ENCODE measurements at places on chromosomes 13 and 19.

- DNase-seq: no peak
Observed at GRCh38 chr13:112928020-112928971, 40.7 kb upstream of the MCF2L start.

GRCh38 chr13:63124863-63125262 lies 1709.2 kb upstream of the PCDH20 start:
- DNase-seq: no peak

GRCh38 chr13:35697186-35697730 lies 220.8 kb upstream of the MAB21L1 start:
- no peak for DNase-seq

- no peak for DNase-seq
Observed at GRCh38 chr13:95783747-95784146, 106.8 kb downstream of the DNAJC3 start.

GRCh38 chr13:58165617-58166016 lies 534.1 kb downstream of the PCDH17 start:
- DNase-seq: no peak

GRCh38 chr13:103066079-103066780 lies at the start of gene SLC10A2:
TSS of gene SLC10A2 (minus strand) at chr13:103066417. CDS start at chr13:103066249, 168 bp downstream.
- DNase-seq: no peak

DNA sequence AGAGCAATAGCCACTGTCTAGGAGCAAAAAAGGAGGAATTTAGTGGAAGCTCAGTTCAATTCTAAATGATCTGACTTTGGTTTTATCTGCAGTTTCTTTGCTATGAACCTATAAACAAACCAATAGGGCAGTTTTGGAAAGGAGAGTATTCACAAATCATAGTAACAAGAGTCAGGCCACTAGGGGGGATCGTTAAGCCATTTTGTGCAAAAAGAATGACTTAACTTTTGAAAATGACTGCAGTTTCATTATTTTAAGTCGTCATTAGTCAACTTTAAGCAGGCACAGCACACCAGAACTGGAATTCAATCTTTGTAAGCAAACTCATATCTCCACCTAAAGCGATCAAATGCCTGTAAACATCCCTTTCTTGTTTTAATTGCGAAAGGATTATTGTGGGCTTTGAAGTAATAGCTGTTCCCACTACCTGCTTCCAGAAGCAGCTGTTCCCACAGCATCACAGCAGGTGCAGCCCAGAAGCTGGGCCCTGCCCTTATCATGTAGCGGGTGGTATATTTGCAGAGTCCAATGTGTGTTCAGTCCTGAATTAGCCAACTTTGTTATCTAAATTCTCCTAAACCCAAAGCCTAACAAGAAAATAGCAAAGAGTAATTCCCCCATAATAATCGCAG lies 51.5 kb downstream of the SOX21 start:
- DNase-seq: no peak

DNA sequence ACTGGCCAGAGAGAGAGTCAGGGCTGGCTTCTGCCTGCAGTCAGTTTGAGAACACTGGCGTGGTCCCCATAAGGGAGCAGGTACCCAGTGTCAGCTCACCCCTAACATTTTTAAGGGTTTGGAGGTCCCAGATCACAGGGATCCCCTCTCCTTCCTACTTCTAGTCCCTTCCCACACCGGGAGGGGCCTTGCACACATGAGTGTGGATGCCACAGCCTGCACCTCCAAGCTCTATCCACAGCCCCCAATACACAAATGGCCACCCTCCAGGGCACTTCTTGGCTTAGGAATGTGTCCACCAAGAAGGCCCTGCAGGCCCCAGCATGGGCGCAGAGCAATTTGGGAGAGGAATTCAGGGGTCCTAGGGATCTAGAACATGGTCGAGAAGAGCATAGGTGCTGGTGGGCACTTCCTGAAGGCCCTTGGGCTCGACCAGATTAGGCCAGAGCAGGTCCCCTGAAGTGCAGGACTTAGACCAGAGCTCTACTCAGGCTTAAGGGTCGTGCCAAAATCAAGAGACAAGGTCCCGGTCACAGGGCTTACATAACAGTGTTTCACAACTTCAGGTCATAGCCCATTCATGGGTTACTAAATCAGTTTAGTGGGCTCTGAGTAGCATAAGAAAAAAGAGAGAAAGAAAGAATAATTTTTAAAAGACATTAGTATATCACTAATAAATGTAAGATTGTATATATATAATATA lies 16.0 kb downstream of the FXYD5 start:
- DNase-seq: no peak

DNA sequence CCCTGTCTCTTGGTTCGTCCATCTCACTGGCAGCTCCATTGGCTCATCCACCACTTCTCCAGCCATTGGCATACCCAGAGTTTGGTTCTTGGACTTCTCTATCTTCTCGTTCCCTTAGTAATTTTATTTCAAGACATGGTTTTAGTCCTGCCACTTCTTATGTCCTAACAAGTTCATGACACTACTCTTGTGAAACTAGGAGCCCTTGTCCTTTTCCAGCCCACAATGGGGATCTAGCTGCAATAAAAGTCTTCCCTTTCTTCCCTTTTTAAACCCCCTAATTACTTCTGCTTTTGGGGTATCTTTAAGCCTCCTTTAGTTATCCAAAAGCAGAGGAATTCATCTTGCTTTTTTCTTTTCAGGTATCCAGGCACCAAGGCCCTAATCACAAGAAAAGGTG lies 2.9 kb upstream of the RCBTB2 start:
- no peak for DNase-seq

- DNase-seq: peak; percentile 24
Observed at GRCh38 chr19:44447916-44448674, at the start of gene ZNF229. TSS of gene ZNF229 (minus strand) at chr19:44448472. CDS start at chr19:44442847, 5,625 bp downstream.

DNA sequence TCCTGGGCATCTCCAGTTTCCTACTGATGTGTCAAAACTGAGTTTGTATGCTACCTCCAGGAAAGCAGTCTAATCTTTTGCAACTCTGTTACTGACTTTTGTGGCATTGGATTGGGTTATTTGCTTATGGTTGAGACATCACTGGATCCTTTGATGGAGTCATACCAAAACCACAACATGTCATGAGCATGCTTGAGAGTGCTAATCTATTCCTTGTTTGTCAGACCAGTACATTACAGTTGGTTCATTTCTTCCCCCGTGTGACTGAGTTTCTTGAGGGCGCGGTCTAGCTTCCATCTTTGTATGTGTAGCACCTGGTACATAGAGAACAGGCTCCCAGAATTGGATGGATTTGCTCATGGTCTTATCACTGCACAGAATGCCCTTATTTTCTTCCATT lies 43.2 kb downstream of the SUGT1 start:
- no peak for DNase-seq

DNA sequence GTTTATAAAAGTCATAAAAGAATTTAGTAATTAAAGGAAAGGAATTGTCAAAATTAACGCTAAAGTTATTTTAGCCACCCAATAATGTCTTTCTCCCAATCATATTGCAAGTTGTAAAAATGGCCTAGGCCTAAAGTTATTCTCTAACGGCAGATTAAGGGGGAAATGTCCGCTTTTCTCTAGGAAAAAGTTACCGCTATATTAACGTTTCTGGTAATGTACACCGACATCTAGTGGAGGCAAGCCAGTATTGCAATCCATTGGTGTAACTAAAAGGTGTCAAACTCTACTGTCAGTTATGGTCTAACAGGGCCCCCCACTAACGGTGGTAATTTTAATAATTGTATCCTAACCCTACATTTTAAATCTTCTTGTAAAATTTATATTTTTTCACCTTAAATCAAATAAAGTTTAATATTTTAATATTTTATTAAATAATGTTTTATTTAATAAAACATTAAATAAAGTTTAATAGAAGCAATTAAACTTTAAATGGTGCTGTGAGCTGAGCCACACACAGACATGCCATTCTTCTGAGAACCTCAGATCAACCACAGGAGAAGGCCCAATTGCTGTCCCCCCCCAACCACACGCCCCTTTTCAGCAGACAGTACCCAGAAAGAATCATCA lies 35.9 kb upstream of the ZSCAN5A start:
- peak; percentile 12 for DNase-seq

DNA sequence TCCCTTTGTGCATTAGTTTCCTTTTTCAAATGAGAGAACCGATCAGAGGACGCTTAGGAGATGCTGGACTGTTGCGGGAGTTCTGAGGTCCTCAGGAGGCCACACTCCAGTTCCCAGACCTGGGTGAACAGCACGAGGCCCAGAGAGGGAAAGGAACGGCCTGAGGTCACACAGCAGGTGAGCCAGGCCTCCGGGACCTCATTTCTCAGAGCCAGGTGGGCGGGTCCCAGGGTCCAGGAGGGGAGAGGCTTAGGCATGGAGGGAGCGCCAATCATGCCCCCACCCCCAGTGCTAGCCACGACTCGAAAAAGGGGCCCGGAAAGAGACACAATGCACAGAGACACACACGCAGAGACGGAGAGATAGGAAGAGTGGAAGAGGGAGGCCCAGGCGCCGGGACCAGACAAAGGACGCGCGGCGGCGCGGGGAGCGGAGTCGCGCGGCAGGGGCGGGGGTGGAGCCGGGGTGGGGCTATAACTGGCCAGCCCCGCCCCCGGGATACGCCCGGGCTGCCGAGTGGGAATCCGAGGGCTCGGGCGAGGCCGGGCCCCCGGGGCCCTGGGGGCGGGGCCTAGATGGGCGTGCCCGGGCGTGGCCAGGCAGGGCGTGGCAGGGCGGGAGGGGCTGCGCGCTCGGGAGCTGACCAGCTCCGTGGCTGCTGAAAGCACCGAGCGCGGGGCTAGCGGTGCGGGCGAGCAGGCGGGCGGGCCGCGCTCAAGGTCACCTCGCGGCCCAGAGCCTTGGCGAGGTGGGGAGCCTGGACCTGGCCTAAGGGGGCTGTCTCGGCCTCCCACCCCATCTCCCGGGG lies 1.6 kb downstream of the ELAVL3 start:
- no peak for DNase-seq

DNA sequence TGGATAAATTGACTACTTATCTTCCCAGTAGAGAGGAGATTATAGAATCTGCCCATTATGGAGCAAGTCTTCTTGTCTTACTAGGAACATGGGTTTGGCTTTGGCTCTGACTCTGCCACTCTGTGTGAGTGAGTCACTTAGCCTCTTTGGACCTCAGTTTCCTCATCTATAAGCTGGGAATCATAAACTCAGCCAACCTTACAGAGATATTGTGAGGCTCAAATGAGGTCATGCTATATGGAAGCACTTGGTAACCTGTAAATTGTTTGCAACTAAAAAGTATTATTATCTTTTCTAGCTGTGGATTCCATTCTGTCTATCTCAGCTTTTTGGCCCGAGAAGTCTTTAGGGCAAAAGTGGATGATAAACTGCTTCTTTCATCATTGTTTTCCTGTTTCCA lies 186.8 kb upstream of the TSC22D1 start:
- no peak for DNase-seq

DNA sequence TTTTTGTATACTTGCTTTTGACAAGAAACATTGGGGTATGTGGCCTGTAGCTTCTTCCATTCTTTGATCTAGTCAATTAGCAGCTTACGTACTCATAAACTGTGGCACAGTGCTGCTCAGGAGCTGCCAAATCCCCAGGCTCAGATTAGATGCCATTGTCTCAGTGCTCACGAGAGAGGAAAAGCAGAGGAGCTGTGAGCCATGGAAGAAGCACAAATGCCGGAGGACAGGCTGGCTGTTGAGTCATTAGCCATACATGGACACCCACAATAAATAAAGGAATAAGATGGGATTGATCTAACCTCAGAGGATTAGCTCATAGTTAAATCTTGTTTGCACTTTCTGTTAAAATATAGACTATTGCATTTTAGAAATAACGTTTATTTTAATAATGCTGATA lies 121.7 kb downstream of the POSTN start:
- DNase-seq: no peak

- DNase-seq: no peak
Observed at GRCh38 chr13:79799059-79799867, 318.3 kb downstream of the NDFIP2 start.

DNA sequence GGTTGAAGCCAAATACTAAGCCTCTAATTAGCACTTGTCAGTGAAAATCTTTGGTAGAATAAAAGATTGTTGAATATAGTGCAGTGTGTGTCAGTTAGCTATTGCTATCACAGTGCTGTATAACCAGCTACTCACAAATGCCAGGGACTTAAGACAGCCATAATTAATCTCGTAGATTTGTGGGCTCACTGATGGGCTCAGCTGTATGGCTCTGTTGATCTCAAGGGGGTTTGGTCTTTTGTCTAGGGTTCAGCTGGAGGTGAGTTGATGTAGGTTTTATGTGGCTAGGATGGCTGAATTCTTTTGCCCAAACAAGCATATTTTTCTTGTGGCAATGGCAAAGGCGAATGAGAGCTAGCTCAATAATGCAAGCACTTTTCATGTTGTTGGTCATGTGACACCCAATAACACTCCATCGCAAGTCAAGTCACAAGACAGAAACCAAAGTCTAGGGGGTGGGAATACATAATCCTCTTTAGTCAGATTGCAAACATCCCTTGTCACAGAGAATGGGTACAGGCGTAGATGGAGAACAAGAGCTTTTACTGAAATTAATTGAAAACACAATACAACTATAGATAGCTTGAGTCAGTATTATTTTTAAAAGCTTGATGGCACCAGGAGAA lies 121.7 kb upstream of the EDNRB start:
- no peak for DNase-seq

Data from activated CD8-positive, alpha-beta memory T cell treated with anti-CD3 and anti-CD28 coated beads for 1 hour (primary cell).